Parietal lobe (tissue), 2 donors: ENCODE measurements at places on chromosomes 11 and 22. TPM values are rescaled to one million over a fixed set of nuclear protein-coding genes. Genes with fewer than 3 reads are reported as not detected.

SLC5A4 gene
- 0.31 TPM for total RNA-seq

WBP2NL gene
- total RNA-seq, result 14.4 TPM

CBLIF gene
- total RNA-seq, result not detected

OR5A1 gene
- not detected for total RNA-seq

BTG4 gene
- total RNA-seq, result not detected

GGTLC2 gene
- not detected for total RNA-seq

PRDM11 gene
- total RNA-seq, result 9.1 TPM

SSTR3 gene
- total RNA-seq, result 0.31 TPM

SCN3B gene
- total RNA-seq, result 95.2 TPM

MLC1 gene
- total RNA-seq, result 23.8 TPM

PICALM gene
- 732 TPM for total RNA-seq

WNT11 gene
- total RNA-seq, result 6.6 TPM

OR5P2 gene
- not detected for total RNA-seq

MS4A15 gene
- total RNA-seq, result not detected

MMP3 gene
- total RNA-seq, result not detected

EXPH5 gene
- 0.94 TPM for total RNA-seq

OR2D2 gene
- 2.2 TPM for total RNA-seq

OR10AG1 gene
- not detected for total RNA-seq

CCDC81 gene
- 2.8 TPM for total RNA-seq

TMEM121B gene
- total RNA-seq, result 16.6 TPM

DDX25 gene
- total RNA-seq, result 23.2 TPM

P2RY2 gene
- not detected for total RNA-seq

C22orf23 gene
- 0.63 TPM for total RNA-seq

KCNJ4 gene
- total RNA-seq, result 7.8 TPM

PNPLA5 gene
- total RNA-seq, result not detected

RASSF10 gene
- 3.1 TPM for total RNA-seq

FXYD2 gene
- 3.4 TPM for total RNA-seq

LRRC75B gene
- 12.5 TPM for total RNA-seq

PLEKHA7 gene
- 18.5 TPM for total RNA-seq

SERPING1 gene
- total RNA-seq, result 15.0 TPM

TRIM48 gene
- total RNA-seq, result not detected

NLRX1 gene
- 2.8 TPM for total RNA-seq

MS4A6A gene
- 1.6 TPM for total RNA-seq

SAA1 gene
- total RNA-seq, result not detected

OR51E2 gene
- not detected for total RNA-seq

BIK gene
- total RNA-seq, result not detected

TIMM8B gene
- 48.8 TPM for total RNA-seq

OR52E8 gene
- total RNA-seq, result 0.63 TPM

CEP126 gene
- 14.7 TPM for total RNA-seq

IFITM2 gene
- total RNA-seq, result 3.1 TPM

RBMXL2 gene
- total RNA-seq, result 0.31 TPM

CADM1 gene
- total RNA-seq, result 304 TPM

SNRPD3 gene
- 138 TPM for total RNA-seq

YPEL4 gene
- 5.6 TPM for total RNA-seq

NLRP14 gene
- 1.6 TPM for total RNA-seq

PACSIN2 gene
- total RNA-seq, result 27.9 TPM

OR5B2 gene
- not detected for total RNA-seq

XKR3 gene
- not detected for total RNA-seq

TSG101 gene
- total RNA-seq, result 67.3 TPM

TRIM29 gene
- not detected for total RNA-seq

CHCHD10 gene
- 5.3 TPM for total RNA-seq

KDM4E gene
- not detected for total RNA-seq

OR8H3 gene
- not detected for total RNA-seq
